ENCODE measurements at places on chromosomes 3 and 15.

DNA sequence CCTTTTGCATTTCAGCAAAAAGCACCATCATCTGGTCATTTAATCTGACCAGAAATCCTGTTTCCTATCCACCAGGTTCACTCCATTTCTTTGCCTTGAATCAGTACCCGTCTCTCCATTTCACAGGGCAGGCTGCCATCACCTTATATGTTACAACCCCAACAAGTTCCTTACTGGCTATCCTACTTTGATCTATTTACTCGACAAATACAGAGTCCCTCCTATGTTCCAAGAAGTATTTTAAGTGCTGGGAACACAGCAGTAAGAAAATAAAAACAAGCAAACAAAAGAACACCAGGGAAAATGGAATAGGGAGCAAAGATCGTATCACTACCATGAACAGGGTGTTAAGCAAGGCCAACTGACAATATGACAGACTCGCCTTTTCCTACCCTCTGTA, 295.2 kb upstream of the WNT5A start:
- ATAC-seq, result no peak

- peak; percentile 44 for ATAC-seq
Measured at GRCh38 chr3:56796202-56796601, 5.5 kb downstream of the ARHGEF3 start.

DNA sequence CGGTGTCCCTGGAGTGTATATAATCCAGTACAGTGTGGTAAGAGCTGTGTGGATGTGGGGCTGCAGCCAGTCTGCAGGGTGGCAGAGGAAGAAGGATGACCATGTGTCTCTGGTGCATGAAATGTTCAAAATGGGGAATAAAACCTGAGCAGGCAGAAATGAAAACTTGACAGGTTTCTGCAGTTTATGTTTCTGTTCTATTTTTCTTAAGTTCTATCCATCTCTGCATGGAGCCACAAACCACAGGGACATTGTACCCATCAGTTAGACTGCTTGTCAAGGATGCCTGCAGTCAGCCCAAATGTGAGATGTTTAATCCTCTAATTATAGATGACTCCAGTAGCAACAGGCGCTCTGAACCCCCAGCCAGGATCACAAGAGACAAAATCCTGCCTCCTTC, 216.7 kb downstream of the IL20RB start:
- no peak for ATAC-seq

DNA sequence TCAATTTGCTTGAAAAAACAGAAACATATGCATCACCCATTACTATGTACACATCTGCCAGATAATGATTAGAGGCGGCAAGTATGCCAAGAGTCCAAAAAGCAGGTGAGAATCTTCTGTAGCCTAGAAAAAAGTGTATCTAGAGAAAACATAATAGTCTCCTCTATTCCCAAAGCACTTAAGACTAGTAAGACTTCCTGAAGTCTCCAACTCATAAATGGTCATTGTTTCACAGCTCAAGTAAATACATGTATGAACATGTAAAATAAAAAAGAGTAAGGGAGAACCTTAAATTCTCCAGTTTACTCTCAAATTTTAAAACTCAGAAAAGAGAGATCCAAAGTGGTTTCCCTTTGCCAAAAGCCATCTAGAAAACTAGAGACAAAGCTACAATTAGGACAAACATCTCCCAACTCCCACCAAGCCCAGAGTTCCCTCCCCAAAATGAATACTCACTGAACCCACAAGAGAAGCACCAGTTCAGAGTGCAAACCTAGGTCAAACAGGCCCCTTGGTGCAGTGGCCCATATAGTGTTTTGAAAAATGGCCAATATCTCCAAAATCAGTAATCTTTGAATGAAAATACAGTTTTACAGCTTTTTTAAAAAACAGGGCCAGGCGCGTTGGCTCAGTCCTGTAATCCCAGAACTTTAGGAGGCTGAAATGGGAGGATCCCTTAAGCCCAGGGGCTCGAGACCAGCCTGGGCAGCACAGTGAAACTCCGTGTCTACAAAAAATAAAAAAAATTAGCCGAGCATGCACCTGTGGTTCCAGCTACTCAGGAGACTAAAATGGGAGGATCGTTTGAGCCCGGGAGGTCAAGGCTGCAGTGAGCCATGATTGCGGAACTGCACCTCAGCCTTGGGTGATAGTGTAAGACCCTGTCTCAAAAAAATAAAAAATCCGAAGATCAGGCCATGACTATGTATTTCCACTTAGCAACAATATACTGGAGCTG, 11.0 kb upstream of the MAP4 start:
- ATAC-seq, result no peak

DNA sequence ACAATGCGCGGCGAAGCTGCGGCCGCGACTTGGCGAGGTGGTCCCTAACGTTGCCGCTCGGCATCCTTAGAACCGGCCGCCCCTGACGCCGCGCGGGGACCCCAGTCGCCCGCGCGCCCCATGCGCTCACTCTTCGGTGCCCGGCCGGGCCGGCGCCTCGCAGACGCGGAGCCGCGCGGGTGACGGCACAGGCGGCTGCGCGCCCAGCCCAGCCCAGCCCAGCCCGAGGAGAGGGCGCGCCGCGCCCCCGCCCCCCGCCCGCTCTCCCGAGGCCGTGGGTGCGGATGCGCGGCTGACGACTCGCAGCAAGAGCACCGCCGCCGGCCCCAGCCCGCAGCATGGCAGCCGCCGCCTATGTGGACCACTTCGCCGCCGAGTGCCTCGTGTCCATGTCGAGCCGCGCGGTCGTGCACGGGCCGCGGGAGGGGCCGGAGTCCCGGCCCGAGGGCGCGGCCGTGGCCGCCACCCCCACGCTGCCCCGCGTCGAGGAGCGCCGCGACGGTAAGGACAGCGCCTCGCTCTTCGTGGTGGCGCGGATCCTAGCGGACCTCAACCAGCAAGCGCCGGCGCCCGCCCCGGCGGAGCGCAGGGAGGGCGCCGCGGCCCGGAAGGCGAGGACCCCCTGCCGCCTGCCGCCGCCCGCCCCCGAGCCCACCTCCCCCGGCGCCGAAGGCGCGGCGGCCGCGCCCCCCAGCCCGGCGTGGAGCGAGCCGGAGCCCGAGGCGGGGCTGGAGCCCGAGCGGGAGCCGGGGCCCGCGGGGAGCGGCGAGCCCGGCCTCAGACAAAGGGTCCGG, 437 bp downstream of the KLF13 start:
- peak; percentile 55 for ATAC-seq

DNA sequence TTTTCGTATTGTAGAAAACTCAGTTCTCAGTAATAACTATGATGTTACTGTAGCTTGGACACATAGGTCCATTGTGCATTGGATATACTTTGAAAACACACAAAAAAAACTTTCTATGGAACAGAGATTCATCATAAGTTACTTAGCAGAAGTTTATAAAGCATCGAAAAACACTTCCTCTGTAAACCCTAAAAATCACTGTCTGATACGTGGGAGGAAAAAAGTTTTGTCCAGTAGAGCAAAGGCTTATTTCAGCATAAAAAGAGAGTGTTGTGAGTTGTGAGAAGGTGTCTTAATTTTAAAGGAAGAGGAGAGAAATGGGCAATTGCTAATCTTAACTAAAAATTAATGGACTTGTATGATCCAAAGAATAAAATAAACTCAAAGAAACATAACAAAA, 64.8 kb downstream of the OSTN start:
- ATAC-seq, result no peak

DNA sequence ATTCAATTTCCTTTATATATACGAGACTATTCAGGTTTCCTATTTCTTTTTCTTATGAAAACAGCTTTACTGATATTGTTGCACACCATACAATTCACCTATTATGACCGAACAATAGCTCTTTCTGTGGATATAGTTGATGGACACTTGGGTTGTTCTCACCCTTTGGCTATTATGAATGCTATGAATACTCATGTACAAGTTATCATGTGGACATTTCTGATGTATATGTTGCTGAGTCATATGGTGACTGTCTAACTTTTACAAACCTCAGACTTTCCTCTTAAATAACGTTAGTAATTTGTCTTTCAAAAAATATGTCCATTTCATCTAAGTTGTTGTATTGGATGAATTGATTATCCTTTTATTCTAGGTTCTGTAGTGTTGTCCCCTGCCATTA, 15.7 kb upstream of the USF3 start:
- ATAC-seq, result peak; percentile 46

DNA sequence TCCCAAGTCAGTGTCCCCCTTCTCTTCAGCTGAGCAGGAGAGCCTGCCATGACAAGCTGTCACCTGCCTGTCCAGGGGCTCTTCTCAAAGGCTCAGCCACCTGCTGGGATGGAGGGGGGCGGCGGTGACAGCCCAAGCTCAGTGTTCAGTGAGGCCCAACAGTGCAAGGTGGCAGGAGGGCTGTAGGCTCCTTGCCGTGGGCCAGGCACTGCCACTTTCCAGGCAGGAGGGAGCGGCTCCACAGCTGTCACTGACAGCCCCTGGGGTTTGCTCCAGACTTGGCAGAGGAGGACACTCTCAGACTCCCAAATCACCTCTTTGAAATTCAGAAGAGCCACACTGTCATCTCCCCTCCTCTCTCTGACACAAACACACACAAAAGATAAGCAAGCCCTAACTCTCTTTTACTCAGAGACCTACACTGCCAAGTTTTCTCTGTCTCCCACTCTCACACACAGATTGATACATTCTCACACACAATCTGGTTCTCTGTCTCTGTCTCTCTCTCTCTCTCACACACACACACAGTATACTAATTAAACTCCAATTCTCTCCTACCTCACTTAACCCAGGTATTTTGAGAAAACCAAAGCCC, 443.3 kb downstream of the EPHB1 start:
- ATAC-seq, result no peak

GRCh38 chr3:60742606-60743145, 508.6 kb downstream of the FHIT start:
- no peak for ATAC-seq

GRCh38 chr15:96358821-96359615, 28.5 kb downstream of the NR2F2 start:
- ATAC-seq, result no peak

DNA sequence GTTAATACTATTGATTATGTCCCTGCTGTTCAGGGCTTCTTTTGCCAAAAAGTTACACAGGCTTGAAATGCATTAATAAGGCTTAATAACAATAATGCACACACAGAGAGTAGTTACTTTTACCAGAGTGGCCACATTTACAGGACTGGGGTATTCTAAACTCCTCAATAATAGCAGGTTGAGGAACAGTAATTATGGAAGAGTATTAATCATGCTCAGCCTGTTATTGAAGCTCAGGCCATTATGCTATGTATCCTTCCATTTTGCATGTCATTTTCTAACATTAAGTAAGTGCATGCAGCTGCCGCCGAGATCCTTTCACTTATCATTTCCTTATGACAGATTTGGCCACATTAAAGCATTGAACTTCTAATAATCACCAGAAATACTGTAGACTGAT, 5.7 kb downstream of the ARRDC4 start:
- ATAC-seq, result no peak

GRCh38 chr3:179179256-179179655, 31.1 kb downstream of the PIK3CA start:
- no peak for ATAC-seq

GRCh38 chr15:60859996-60860494, 369.1 kb downstream of the RORA start:
- peak; percentile 23 for ATAC-seq

DNA sequence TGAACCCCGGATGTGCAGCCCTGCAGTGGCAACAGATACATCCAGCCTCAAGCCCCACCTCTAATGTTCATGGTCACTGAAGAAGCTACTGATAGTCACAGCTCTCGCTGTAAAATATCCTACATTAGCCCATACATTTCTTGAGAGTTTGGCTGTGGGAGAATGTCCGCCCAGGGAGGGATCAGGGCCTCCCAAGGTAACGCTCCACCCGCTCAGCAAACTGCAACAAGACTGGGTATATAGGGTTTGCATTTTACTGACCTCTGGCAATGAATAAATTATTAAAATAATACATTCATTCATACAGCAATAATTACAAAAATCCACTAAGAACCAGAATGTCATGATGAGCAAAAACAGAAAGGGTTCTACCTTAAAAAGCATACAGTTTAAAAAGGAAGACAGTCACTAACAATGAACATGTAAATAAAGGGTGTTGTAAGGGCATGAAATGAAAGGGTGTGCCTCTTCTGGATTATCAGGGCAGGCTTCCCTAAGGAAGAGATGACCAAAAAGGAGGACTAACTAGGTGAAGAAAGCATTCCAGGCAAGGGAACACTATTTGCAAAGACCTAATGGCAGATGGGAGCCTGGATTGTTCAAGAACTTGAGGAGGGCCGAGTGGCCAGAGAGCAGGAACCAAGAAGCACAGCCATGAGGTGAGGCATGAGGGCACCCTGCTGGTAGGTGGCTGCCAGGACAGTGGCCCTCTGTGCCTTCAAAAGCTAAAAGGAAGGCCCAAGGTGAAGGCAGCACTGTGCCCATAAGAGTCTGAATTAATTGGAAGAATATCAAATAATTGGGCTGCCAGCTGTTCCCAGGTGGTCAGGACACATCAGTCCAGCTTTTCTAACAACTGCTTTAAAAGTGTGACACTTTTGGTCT, 28.1 kb upstream of the CTDSPL start:
- no peak for ATAC-seq

GRCh38 chr15:51424780-51425179, 83.3 kb downstream of the GLDN start:
- ATAC-seq, result no peak

DNA sequence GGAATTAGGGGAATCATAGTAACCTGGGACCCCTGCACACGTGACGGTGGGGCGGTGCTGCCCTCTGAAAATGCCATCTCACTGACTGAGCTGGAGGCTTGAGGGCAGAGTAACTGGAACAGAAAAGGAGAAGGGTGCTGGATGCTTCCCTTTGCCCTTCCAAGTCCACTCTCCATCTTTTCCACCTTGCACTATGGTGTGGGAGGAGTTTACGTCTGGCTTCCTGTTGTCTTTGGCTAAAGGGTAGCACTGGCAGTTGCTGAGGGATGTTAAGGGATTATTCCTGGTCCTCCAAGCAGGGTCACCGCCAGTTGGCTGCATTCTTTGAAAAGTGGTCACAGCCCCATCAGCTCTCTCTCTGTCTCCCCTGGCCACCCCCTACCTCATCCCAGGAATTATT, 129.4 kb upstream of the SNTN start:
- no peak for ATAC-seq

DNA sequence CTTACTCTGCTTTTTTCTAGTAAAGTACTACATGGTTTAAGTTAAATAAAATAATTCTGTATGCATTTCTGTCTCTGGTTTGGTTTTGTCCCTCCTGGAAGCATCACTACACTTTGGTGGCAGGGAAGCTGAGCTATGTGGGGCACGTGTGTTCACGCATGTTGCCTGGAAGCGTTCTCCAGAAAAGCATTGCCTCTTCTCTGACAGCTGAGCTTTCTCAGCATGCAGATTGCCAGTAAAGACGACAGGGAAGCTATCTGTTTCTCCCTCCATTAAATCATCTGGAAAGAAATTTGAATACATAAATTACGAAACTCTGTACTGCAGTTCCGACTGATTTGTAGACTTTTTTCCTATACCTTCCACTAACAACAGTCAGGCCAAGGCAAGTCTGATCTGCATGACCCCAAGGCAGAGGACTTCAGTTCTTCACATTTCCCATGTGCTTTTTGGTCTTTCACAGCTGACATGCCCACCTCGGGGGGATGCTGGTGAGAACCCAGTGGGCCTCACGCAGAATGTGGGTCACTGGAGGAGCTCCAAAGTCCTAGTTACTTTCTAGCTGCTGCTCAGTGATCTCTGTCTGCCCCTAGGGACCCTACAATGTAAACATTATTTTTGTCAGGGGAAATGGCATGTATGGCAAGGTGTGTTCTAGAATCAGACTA, 43.0 kb downstream of the PGPEP1L start:
- no peak for ATAC-seq
